H7 (cell line): ENCODE measurements at places on chromosomes 7 and 10. TPM values are rescaled to one million over a fixed set of nuclear protein-coding genes. Genes with fewer than 3 reads are reported as not detected.

DNA sequence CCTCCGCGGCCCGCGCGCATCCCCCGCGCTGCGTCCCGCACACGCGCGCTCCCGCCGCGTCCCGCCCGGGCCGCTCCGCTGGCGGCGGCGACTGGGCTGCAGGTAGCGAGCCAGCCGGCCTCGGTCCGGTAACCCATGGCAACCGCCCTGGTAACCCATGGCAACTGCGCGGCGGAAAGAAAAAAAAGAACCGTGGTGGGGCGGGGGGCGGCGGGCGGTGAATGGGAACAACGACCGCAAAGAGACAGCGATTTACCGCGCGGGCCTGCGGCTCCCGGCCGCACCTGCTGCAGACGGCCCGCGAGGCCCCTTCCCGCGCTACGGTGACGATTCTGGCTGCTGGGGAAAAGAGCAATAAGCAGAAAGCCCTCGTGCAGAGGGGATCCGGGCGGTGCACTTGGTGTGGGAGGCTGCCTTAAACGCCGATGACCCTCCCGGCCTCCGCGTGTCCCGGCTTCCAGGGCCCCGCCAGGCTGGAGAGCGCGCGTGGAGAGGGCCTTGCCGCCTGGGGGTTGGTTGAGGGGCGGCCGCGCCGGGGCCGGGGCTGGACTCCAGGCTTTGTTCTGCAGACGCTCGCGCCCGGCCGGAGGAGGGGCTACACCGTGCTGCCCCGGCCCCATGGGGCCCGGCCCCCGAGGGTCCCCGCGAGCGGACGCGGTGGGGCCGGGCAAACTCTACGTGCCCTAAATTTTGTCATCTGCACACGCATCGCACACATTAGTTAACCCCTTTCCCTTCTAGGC is 84.7 kb downstream of the SNX10 start:
- peak; percentile 91 for DNase-seq

- no peak for DNase-seq
These were observed 132.4 kb upstream of the PALS2 start for GRCh38 chr7:24440892-24441291.

DNA sequence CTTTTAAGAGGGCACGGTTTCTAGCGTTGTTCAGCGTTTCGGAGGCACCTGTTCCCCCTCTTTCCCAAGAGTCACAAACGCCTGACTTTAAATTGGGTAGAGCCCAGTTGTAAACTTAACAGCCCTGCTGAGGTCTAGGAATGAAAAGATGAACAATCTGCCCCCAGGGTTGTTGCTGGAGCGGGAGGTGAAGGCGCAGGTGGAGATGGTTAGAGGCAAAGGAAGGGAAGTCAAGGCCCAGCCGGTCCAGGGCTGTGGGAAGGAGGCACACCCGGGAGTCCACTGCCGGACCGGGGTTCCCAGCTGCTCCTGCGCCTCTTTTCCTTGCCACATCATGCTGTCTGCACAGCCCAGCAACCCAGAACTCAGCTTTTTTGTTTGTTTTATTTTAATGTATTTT is 770 bp downstream of the PRXL2A start:
- DNase-seq: peak; percentile 69

GRCh38 chr7:40220421-40220911 is 85.7 kb downstream of the SUGCT start:
- no peak for DNase-seq

The RPEL1 gene
- not detected in 2 replicates for total RNA-seq
